CMK (cell line): ENCODE measurements at places on chromosomes 7 and 10.
A peak's percentile ranks its signal among the peaks of the same experiment; 100 is the strongest.

- no peak for DNase-seq
Measured at GRCh38 chr7:103542470-103542869, 96.5 kb upstream of the SLC26A5 start.

DNA sequence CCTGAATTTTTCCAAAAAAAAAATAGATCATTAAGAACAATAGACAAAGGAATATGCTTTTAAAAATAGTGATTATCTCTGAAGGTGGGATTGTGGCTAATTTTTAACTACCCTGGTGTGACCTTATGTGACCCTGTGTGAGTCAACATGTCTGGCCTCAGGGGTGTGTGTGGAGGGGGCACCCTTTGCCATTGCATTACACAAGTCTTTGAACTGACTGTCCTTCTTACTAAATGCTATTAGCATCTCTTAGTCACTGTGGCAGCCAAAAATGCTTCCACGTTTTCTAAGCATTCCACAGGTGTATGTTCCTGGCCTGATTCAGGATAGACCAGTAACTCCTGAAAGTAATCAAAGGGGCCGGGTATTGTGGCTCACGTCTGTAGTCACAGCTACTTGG, 175.4 kb downstream of the MGMT start:
- no peak for DNase-seq

DNA sequence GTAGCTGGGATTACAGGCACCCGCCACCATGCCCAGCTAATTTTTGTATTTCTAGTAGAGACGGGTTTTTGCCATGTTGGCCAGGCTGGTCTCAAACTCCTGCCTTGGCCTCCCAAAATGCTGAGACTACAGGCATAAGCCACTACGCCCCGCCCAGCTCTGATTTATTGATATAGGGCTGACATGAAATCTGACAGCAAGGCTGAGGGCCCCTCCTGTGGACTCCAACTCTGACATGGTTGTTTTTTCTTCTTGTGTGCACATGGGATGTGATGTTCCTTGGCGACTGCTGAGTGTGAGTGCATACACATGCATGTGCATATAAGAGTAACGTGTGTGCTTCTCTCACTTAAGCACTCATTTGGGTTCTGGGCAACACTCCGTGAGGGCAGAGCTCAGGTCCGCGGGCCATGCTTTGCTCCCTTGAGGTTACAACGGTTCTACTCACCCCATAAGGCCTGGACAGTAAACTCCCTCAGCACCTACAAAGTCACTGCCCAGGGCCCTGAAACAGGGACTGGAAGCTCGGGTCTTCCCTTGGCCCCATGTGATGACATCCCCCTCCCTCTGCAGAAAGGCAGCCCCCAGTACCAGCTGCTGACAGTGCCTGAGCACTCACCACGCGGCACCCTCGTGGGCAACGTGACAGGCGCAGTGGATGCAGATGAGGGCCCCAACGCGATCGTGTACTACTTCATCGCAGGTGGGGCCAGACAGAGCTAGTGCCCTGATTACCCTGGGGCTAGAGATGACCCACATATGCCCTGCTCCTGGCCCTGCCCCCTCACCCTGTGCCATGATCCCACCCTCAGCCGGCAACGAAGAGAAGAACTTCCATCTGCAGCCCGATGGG, 33.6 kb upstream of the VSIR start:
- DNase-seq, result no peak

- no peak for DNase-seq
Measured at GRCh38 chr10:13056456-13057077, 43.4 kb upstream of the OPTN start.

DNA sequence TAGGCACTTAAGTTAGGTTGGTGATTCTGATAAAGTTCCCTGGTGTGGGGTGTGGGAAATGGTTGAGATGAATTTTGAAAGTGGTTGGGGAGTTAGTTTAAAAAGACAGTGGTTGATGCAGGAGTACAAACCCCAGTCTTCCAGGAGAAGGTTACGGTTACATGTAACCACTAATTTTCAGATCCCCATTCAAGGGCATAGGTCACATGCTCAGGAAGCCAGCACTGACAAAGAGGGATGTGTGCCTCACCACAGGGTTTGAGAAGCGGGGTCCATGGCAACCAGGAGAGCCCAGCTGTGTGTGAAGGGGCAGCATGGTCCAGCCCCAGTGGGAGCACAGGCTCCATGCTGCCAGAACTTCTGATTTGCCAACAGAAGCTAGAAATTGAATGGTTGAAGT, 144.2 kb downstream of the MDFIC start:
- no peak for DNase-seq

DNA sequence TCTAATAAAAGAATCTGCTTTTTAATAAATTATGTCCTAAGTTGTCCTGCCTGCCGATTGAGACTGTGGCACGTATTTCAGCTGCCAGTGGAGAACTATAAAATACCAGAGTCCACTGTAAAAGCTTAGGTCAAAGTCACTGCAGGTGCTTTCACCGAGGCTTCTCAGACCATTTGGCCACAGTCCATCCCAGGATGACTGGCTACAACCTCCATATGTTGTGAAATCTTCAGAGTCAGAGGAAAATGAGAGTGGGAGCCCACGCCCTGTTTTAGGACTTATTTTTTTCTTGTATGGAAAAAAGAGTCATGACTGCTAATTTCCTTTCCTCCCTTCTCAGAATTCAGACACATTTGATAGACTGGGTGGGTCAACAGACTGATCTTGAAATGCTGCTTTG, 182.9 kb downstream of the ANK3 start:
- no peak for DNase-seq

DNA sequence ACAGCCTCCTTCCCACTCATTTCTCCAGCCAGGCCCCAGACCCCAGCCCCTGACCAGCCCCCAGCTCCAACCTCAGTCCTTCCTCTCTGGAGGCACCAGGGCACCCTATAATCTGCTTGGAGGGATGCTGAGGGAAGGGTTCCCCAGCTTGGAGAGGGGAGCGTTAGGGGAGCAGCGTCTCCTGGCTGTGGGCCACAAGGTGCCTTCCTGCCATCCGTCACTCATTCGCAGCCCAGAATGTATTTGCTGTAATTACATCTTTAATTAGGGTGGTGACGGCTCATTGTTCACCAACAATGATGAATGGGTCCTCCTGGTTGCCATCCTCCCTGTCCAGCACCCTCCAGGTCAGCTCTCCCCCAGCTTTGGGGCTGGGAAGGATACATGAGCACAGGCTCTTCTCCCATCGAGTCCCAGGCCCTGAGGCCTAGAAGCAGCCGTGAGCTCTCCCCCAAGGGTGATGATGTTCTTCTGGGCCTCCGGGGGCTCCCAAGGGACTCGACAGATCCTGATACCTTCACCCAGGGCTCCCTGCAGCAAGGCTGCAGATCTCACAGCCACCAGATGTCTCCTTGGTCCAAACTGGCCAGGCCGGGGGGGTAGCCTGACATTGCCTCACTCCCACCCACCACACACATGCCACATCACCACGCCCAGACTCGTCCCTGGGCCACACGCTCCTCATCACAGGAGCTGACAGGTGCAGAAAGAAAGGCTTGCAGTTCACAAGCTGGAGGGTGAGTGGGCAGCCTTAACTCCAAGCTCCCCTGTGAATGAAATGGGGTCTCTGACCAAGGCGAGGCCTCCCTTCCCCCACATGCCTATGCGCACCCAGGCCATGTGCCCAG, 26.8 kb downstream of the POLL start:
- no peak for DNase-seq

DNA sequence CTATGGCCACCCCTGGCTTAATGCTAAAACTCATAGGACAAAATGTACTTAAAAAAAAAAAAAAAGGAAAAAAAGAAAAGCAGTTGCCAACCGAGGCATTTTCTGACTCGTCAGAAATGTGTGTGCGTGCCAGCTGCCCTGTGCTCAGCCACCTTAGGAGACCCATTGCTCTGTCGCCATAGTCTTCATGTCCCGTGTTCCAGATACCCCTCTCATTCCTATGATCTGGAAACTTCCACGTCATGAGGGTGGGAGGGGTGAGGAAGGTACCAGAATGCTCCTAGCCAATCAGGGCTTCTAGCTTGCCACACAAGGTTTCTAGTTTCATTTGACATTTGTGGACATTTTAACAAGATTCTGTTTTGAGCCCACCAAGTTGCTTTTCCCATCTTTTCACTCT, 212.9 kb downstream of the TCF7L2 start:
- DNase-seq, result no peak

DNA sequence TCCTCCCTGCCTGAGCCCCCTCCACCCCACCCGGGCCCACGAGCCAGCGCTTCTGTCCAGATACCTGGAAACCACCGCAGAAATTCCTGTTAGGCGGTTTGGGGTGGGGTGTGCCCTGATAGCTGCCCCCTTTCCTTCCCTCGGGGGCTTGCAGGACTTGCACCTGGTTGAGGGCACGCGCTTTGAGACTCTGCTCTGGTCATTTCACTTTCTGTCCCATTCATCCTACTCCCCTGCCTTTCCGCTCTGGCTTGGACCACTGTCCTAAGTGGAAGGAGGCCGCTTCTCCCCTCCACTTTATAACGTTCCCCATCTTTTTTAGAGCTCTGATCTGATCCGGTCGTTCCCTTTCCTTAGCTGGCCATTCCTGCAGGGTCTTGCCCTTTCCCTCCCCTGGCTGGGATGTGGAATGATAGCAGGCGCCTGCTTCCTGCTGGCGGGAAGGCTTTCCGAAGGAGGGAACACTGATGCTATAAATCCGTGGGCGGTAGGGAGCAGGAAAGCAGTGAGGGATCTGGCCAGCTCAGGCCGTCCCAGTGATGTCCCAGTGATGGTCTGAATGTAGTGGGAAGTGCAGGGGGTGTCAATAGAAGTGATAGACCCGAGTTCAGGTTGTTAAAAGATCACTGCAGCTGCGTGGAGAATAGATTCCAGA, 852 bp upstream of the PRKAR1B start:
- DNase-seq, result no peak

DNA sequence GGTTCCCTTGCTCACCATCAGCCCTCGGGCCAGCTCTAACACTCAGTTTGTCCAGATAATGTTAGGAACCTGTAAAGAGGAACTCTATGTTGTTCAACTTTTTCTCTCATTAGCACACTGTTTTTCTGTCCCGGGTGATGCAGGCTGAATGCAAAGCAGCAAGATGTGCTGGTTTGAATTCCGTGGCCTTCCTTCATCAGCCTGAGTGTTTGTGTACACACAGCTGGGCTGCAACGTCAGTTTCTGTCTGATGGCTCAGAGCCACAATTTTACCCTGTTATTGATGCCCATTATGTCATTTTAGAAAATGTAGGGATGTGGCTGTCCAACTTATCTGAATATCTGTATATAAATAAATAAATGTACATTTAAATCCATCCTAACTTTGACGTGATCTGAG, 152.0 kb downstream of the PLPP4 start:
- no peak for DNase-seq

DNA sequence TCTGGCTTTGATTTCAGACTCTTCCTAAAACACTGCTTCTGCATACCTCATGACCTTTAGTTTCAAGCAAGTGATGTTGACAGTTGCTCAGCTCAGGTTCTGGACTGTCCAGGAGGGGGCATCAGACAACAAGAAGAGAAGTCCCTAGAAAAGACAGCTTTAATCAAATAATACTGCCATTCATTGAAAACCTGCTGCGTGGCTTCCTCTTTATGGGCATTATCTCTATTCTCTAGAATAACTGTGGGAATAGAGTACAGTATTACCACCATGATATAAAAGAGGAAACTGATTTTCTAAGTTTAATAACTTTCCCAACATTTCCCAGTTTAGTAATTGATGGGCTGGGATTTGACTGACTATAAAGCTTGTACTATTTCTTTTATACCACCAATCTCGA, 170.4 kb downstream of the SNX13 start:
- peak; percentile 14 for DNase-seq

- DNase-seq, result no peak
Measured at GRCh38 chr7:155714702-155715101, 70.2 kb downstream of the RBM33 start.

DNA sequence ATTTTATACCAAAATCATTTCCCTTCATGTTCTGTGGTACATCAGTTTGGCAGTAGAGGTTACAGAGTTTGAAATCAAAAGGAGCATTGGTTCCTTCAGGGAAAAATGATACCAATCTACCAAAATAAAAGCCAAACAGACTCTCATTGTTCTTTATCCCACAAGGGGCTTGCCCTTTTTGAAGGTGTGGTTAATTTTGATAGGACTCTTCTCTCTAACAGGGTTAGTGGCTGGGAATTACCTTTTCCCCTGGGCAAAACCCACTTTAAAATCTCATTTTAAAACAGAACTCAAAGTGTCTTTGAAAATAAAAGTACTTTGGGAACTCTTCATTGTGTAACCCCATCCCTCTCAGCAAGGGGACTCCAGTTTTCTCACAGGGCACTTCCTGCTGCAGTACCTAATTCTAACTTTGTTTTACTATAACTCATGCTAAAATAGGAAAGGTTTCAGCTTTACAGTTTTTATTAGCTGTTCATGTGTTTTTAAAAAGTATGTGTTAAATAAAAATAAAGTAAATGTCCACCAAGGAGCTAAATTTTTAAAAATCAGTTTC, 30.6 kb downstream of the SMNDC1 start:
- no peak for DNase-seq

DNA sequence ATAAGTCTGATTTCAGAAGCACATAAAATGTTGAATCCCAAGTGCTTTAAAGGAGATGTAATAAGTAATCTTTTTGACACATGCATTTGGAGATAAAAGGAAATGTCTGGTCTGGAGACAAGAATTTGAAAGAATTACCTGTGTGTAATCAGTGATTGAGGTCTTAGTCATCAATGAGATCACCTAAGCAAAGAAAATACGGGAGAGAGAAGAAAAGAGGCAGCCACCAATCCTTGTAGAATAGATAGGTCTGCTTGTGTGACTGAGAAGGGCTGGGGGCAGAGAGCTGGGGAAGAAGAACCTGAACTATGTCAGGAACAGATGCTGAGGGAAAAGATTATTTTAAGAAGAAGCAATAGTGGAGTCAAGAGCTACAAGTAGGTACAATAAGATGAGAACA, 49.3 kb upstream of the ITPRID1 start:
- DNase-seq, result no peak

GRCh38 chr10:87816898-87817608, 973 bp downstream of the ATAD1 start:
- DNase-seq, result no peak

- DNase-seq, result peak; percentile 25
Measured at GRCh38 chr7:77759294-77759889, 38.8 kb downstream of the TMEM60 start.

DNA sequence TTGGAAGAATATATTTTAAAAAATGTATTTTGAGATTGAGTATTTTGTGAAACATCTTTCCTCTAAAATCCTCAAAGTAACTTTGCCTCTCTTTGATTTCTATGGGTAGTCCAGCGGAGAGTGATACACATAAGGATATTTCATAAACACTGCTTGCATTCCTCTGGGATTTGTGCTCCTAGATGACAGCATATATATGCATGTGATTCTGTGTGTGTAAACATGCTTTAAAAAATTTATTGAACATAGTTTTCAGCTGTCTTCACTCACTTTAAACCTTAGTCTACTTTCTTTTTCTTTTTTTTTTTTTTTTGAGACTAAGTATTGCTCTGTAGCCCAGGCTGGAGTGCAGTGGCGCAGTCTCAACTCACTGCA, 84.6 kb downstream of the KAT6B start:
- DNase-seq, result no peak
